Fibroblast of skin of right biceps (primary cell): ENCODE measurements at places on chromosomes 6 and 20.

GRCh38 chr20:8330319-8330784, 198.3 kb downstream of the PLCB1 start:
- DNase-seq, result no peak

DNA sequence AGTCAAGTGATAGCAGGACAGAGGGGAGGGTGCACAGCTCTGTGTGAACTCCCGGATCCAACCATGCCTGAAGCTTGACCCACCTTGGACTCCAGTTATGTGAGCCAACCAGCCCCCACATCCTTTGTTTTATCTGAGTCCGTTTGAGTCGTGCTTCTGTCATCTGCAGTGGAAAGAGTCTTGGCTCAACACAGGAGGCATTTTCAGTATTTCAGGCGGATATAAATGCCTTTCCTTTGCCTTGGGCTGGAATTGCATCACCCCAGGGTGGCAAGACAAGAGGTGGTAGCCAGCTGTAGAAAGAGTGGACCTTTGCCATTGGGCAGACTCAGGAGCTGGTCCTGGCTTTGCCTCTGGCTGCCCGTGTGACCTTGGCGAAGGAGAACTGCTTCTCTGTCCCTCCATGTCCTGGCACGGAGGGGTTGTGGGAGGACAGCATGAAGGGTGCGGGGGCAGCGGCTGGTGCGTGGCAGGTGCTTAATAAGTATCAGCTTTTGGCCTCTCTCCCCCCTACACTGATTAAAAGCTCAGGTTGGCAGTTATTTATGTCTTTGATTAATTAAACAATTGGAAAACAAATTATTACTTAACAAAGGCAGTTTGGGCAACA, 42.6 kb upstream of the APCDD1L start:
- DNase-seq, result peak; percentile 72

DNA sequence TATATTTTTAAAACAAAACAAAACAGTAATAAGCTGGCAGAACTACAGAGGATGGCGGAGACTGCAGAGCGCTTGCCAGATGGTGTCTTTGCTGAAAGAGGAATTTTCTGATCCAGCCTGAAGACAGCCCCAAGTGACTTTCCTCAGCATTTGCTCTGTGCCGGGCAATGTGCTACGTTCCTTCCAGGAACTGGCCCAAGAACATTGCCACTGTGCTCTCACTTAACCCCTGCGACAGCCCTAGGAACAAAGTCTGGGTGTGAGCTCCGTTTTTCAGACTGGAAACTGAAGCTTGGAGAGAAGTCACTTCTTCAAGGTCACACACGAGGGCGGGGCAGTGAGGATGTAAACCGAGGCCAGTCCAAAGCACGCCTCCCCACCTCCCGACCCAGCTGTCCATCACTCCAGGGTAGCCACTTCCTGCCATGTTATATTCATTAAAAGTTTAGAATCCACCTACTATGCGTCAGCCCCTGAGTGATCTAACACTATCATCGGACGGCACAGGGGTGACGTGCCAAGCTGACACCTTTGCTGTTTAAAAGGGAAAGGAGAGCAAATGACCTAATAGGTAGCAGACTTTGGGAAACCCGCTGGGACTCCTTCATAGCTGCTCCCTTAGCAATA, 22.3 kb upstream of the BMP7 start:
- no peak for DNase-seq

DNA sequence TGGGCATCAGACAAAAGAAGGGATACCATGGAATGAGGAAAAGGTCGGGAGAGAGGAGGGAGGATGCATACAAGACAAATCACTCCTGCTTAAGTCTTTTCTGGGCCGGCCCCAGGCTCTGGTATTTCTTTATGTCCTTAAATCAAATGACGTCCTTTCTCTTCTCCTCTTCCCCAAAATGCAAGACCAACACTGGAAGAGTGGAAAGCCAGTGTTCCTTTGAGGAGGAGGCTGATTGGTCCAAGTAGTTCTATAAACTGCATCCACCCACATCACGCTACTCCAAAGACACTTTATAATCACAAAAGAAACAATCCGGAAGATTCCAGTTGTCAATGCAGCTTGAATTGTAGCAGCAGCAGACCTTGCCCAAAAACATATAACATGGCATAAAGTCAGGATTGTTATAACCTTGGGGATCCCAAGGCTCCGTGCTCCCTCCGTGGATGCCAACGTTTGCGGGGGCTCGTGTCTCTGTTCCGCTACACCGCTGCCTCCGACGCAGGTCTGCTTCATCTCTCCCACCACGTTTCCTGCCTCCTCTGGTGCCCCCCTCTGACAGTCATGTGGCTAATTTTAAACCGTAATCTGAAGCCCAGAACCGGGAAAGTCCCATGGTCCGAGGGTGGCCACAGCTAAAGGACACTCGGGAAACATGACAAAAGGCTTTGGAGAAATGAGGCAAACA, 47.1 kb downstream of the MCUR1 start:
- DNase-seq, result peak; percentile 68

- peak; percentile 62 for DNase-seq
Observed at GRCh38 chr20:53739799-53740785, 146.5 kb upstream of the ZNF217 start.

DNA sequence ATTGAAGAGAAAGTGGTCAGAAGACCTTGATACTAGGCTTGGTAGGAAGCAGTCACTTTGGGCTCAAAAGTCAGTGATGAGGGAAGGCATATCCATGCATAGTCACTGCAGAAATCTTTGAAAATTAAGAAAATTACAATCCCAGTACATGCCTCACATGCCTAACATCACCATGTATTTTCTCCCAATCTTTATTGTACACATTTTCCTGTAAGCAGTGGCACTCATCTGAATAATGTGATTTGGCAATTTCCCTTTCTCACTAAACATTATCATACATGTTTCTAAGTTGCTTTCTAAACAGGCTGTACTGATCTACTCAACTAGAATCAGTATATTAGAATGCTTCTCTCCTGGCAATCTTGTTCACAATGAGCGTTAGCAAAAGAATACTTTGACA, 280.7 kb upstream of the SUPT3H start:
- DNase-seq, result peak; percentile 64

- DNase-seq, result no peak
Observed at GRCh38 chr6:74268815-74269599, 573.0 kb downstream of the CD109 start.

DNA sequence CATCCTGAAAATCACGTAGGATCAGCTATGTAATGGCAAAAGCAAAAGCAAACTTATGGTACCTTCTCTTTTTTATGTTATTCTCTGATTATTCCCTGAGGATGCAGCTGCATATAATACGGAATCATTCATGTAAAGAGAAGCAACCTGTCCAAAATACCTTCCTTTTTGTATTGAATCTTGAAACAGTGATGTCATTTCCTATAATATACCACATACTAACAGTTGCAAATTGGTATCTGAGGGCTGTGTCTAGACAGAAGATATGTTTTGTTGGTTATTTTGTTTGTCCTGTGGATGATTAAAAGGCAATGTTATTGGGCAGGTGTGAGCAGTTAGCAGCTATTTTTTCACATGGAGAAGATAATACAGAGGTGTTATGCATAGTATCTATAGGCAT, 161.4 kb upstream of the AHI1 start:
- DNase-seq, result no peak

GRCh38 chr6:71410164-71410566, 121.6 kb downstream of the OGFRL1 start:
- no peak for DNase-seq

- no peak for DNase-seq
Observed at GRCh38 chr6:87742106-87742505, 40.1 kb upstream of the AKIRIN2 start.

GRCh38 chr6:100342830-100343229, 121.9 kb downstream of the SIM1 start:
- DNase-seq, result peak; percentile 91

GRCh38 chr6:21265730-21266044, 327.9 kb upstream of the SOX4 start:
- no peak for DNase-seq

- no peak for DNase-seq
Observed at GRCh38 chr20:32132911-32133549, 23.5 kb downstream of the TM9SF4 start.

DNA sequence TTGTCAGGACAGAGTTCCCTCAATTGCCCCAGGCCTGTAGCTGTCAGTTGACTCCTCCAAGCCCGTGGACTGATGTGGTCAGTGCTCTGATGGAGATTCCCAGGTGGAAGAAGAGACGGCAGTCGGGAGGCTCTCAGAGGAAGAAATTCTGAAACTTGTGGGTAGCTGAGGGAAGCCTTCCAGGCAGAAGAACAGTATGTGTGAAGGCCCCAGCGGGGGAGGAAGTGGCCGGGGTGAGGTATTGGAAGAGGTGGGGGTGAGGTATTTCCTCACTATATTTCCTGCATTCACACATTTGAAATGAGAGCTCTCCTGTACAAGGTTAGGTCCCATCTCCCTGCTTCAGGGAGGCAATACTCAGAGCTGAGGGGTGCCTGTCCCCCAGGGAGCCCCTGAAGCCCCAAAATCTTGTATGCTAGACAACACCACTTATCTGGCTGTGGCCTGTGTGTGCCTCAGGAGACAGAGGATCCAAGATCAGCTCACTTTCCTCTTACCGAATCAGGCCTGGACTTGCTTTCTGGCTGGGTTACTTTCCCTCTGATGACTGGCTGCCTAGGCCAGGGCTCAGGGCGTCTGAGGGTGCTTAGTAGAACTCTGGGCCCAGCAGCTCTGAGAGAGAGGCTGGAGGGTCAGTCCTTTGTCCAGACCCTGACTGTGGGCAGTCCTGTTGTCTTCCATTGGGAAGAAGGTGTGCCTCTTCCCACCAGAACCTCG, 49.3 kb upstream of the MYL9 start:
- DNase-seq, result peak; percentile 48

- no peak for DNase-seq
Observed at GRCh38 chr6:7544597-7544996, 3.1 kb downstream of the DSP start.

DNA sequence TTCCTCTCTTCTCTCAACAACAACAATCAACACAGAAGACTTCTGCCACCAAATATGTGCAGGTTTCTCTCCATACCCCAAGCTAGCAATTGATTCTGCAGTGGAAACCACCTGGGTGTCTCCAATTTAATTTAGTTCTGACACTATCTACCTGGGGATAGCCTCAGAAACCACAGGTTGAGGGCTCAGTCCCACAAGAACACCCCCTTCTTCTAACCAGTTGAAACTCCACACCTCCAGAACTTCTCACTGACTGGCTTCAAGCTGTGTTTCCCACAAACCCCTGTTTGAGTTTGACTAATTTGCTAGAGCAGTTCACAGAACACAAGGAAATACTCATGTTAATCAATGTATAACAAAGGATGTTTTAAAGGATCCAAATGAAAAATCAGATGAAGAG, 52.5 kb upstream of the SPTLC3 start:
- DNase-seq, result no peak

GRCh38 chr6:126548300-126548699, 208.4 kb downstream of the CENPW start:
- DNase-seq, result peak; percentile 2

DNA sequence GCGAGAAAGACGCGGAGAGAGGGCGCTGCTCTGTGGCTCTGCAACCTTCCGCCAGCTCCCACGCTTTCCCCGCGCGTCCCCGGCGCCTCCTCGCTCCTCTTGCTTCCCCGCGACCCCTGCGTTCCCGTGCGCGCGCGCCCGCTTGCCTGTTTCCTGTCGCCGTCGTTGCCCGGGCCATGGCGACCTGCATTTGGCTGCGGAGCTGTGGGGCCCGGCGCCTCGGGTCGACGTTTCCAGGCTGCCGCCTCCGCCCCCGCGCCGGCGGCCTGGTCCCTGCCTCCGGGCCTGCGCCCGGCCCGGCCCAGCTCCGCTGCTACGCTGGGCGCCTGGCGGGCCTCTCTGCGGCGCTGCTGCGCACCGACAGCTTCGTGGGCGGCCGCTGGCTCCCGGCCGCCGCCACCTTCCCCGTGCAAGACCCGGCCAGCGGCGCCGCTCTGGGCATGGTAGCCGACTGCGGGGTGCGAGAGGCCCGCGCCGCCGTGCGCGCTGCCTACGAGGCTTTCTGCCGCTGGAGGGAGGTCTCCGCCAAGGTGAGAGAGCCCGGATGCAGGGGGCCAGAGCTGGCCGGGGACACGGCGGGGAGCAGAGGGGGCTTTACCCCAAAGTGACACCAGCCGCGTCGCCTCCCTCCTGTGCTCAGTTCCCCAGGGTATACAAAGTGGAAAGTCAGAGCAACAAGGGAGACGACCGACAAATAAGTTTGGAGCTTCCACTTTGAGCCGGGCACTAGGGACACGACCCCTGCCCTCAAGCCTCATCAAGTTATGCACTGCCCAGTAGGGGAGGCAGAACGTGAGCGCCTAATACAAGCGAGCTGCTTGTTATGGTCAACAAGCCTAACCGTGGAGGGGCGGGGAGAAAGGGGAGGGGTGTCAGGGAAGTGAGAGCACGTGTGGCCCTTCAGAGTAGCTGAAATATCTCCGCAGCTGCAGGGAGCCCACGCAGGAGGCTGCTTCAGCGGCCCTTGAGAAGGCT, at the start of gene ALDH5A1:
TSS of gene ALDH5A1 (plus strand) at position 149 of the 975 bp plus-strand sequence. CDS start at position 177, 28 bp downstream.
- DNase-seq, result peak; percentile 61

- DNase-seq, result no peak
Observed at GRCh38 chr6:15510536-15511247, 152.1 kb downstream of the DTNBP1 start.

GRCh38 chr20:55103188-55103587, 627.8 kb downstream of the DOK5 start:
- DNase-seq, result no peak

GRCh38 chr20:58448958-58449357, 59.9 kb downstream of the VAPB start:
- DNase-seq, result no peak

GRCh38 chr6:28090917-28091586, 10.7 kb downstream of the ZNF165 start:
- peak; percentile 14 for DNase-seq

- no peak for DNase-seq
Observed at GRCh38 chr6:38566295-38567030, 73.3 kb downstream of the BTBD9 start.

DNA sequence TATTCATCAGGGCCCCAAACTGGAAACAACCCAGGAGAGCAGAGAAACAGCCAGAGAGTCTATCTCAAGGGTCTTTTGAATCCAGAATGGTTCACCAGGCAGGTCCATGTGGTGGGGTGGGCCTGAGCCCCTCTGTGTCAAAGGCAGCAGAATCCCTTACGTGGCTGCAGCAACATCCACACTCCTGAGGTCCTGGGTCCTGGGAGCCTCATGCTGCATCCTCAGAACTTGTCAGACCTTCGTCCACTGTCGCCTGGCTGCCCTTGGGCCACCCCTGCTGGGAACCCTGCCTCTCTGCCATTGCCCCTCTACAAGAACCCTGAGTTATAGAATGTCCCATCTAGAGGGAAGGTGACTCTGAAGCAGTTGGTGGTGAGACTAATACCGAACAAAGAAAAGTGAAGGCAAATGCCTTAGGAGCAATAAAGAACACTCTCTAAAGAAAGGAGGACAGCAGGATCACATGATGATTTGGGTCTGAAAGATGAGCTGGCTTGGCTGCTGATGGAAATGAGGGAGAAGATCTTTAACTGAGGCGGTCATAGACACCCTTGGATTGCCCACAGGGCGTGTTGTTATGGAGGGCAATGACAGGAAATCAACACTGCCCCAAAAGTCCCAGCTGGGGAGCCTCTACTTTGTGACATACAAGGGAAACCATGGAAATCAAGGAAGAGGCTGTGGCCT, 161.2 kb downstream of the SYNDIG1 start:
- DNase-seq, result no peak
